ENCODE measurements at places on chromosomes 6 and 20. TPM values are rescaled to one million over a fixed set of nuclear protein-coding genes. Genes with fewer than 3 reads are reported as not detected.

SLC22A1 gene
- total RNA-seq: 1.1 TPM

DEFB127 gene
- not detected for total RNA-seq

NKX2-4 gene
- not detected for total RNA-seq

C20orf202 gene
- total RNA-seq: 0.80 TPM

TFAP2A gene
- total RNA-seq: 1.6 TPM

ENPP1 gene
- 13.4 TPM for total RNA-seq

STK35 gene
- 10.2 TPM for total RNA-seq

SPDEF gene
- total RNA-seq: not detected

HLA-DPA1 gene
- total RNA-seq: 141 TPM
